ENCODE measurements at places on chromosomes 7 and 10. TPM values are rescaled to one million over a fixed set of nuclear protein-coding genes. Genes with fewer than 3 reads are reported as not detected.
A peak's percentile ranks its signal among the peaks of the same experiment; 100 is the strongest.

PMPCB gene
- 42.0 TPM for total RNA-seq

TMEM229A gene
- total RNA-seq: not detected

ZNF804B gene
- total RNA-seq: not detected

MSMB gene
- 0.64 TPM for total RNA-seq

NKX1-2 gene
- 0.16 TPM for total RNA-seq

RAB19 gene
- total RNA-seq: 0.20 TPM

LFNG gene
- total RNA-seq: 5.7 TPM

TWIST1 gene
- total RNA-seq: 0.64 TPM

OR2A12 gene
- total RNA-seq: not detected

- no peak for ATAC-seq
Measured at GRCh38 chr7:151735186-151735850, 141.6 kb downstream of the PRKAG2 start.

GRCh38 chr7:27579565-27579964 lies 83.1 kb downstream of the HIBADH start:
- ATAC-seq: no peak

DNA sequence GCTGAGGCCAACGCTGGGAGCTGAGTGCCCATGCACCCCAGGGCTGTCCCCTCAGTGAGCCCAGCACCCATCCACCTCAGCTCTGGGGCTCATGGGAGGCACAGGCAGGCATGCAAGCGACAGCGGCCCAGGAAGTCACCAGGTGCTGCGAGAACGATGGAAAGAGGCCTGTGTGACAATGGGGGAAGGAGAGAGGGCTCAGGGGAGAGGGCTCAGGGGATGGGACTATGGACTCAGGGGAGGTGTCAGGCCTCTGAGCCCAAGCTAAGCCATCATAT lies 292.5 kb downstream of the WDR37 start:
- no peak for ATAC-seq

DNA sequence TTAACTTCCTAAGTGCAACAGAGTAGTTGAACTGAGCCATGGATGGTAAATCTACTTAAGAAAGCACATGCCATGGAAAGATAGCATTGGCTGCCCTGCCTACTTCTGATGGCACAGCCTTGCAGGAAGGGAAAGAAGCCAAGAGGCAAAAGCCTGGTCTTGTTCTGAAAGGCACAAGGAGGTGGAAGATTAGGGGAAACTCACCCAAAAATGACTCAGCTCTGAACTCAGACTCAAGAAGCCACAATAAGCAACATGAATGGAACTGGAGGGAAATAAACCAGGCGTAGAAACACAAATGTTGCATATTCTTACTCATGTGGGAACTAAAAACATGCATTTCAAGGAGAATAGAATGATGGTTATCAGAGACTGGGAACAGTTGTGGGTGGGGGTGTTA lies 20.8 kb upstream of the ALOX5 start:
- peak; percentile 89 for ATAC-seq

DNA sequence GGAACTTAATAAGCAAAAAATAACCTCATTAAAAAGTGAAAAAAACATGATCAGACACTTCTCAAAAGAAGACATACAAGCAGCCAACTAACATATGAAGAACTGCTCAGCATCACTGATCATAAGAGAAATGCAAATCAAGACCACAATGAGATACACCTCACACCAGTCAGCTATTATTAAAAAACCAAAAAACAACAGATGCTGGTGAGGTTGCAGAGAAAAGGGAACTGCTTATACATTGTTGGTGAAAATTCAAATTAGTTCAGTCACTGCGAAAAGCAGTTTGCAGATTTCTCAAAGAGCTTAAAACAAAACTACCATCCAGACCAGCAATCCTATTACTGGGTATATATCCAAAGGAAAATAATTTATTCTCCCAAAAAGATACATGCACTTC lies 513.3 kb downstream of the MDFIC start:
- no peak for ATAC-seq

DNA sequence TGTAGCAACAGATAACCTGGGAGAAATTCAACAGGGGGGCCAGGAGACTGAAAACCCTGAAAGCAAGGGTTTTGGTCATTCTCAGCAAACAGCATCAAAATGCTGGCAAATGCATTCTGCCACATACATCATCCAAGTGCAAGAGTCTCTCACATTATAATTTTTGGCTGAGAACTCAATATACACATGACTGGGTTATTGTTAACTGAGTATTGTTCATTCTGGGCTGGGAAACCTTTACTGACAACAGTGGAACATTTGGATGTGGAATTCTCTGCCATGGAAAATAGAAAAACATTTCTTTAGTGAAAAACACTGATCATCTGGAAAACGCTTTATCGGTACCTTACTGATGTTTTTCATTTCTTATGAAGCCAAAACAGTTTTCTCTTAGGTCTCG lies 73.1 kb upstream of the MET start:
- ATAC-seq: no peak

DNA sequence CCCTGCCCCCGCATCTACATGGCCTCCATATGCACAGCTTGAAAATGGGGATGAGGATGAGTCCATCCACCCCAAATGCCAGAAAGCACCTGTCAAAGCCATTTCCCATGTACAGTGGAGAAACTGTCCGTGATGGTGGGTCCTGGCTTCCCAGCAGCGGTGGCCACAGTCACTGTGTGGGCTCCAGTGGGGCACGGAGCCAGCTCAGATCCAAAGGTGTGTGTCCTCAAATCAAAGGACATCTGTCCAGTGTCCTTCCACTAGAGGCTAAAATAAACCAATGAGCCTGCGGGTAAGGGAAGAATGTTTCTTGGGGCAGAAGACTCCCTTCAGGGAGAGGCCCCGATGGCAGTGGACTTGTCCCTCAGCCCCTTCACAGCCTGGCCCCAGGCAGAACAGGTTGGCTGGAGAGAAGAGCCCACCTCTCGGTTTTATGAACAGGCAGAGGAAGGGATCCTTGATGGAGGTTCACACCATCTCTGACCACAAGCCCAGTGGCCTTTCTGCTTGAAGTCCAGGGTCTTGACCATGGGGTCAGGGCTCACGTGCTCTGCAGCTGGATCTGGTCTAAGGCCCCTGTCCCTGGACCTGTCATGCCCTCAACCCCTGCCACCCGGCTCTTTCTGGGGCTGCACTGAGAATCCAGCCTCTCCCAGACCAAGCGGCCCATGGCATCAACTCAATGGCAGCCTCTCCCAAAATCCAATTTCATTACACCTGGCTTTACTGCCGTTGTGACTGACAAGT lies 106.9 kb downstream of the TCERG1L start:
- no peak for ATAC-seq

- ATAC-seq: no peak
Measured at GRCh38 chr10:36711361-36711760, 414.0 kb upstream of the ANKRD30A start.

- ATAC-seq: no peak
Measured at GRCh38 chr7:106891548-106892410, 26.7 kb downstream of the PIK3CG start.

- ATAC-seq: peak; percentile 88
Measured at GRCh38 chr10:92222603-92223262, 68.1 kb downstream of the CPEB3 start.

- no peak for ATAC-seq
Measured at GRCh38 chr7:118312966-118313365, 88.5 kb downstream of the ANKRD7 start.

- ATAC-seq: no peak
Measured at GRCh38 chr7:3978839-3979238, 677.8 kb downstream of the SDK1 start.

DNA sequence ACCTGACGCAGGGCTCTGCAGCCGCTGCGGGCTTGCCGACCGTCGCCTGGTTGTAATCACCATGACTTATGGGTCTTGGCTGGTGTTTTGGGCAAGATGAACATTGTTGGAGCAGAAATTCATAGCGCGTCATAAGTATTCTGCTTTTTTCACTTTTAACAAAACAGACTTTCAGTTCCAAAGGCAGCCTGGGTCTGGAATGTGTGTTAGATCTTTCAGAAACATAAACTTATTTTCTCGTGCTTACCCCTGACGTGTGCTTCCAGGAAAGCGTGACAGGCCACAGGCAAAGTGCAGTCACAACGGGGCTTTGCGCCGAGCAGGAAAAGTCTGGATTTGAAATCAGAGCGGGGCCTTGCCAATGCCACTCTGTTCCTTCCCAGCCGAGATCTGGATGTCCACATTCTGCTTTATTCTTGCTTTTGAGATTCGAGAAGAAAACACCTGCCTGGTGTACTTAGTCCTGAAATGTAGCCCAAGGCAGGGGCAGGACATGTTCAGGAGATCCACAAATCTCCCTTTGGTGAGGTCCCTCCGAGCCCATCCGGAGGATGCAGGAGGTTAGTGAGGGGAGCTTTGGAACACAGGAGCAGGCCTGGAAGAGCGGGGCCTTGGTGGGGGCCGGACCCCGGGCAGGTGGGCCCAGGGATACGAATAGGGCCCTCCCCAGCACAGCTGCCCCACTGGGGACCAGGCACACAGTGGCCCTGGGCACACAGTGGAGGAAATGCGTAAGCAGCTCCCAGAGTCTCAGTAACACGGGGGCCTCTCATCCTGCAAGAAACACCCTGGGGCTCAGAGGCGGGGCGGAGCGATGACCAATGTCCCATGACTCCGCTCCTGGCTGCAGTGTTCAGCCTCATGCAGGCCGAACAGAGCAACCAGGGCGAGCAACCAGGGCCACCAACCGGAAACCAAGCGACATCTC lies 49.5 kb upstream of the EBF3 start:
- no peak for ATAC-seq

DNA sequence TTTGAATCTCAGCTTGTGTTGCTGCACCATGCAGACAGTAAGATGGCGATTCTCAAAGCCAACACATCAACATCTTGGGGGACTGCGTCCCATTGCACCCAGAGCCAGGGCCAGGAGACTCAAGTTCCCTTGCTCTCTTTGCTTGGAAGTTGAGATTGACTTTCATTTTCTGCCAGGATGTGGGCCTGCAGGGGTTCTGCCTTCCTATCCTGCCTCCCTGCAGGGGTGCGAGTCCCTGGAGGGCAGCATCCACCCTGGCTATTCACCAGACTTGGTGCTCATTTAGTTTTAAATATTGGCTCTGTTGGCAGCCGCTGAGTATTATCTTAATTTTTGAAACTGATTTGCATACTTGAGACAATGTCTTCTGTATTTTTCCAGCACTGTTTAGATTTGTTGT lies 451.5 kb downstream of the GLRX3 start:
- no peak for ATAC-seq

- peak; percentile 27 for ATAC-seq
Measured at GRCh38 chr7:134891696-134892678, 94.3 kb upstream of the AGBL3 start.

GRCh38 chr10:70528741-70529362 lies 50.3 kb downstream of the PALD1 start:
- ATAC-seq: peak; percentile 50

- ATAC-seq: no peak
Measured at GRCh38 chr10:58240531-58240930, 27.2 kb downstream of the IPMK start.

- ATAC-seq: no peak
Measured at GRCh38 chr7:105831302-105831620, 45.1 kb downstream of the ATXN7L1 start.

- no peak for ATAC-seq
Measured at GRCh38 chr7:108535744-108536143, 9.8 kb upstream of the PNPLA8 start.

DNA sequence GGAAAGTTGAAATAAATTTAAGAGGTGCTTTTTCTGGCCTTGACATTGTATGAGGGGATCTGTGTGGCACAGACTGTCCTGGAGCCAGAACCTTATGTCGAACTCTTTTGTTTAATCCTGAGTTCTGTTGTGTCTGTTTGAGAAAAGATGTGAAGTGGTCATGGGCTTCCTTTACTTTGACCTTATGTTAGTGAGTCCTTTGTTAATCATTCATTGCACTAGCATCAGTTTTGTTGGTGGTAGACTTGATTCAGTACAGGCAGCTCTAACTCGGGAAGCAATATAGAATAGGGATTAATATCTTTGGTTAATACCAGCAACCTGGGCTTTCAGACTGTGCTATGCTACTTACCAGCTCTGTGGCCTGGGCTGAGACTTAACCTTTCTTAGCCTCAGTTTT lies 123.9 kb upstream of the FZD1 start:
- no peak for ATAC-seq

GRCh38 chr7:44134943-44135628 lies 6.0 kb downstream of the MYL7 start:
- ATAC-seq: no peak

- peak; percentile 99 for ATAC-seq
Measured at GRCh38 chr10:32253276-32253675, 93.7 kb downstream of the EPC1 start.

GRCh38 chr10:49448924-49449323 lies 53.0 kb upstream of the DRGX start:
- no peak for ATAC-seq

DNA sequence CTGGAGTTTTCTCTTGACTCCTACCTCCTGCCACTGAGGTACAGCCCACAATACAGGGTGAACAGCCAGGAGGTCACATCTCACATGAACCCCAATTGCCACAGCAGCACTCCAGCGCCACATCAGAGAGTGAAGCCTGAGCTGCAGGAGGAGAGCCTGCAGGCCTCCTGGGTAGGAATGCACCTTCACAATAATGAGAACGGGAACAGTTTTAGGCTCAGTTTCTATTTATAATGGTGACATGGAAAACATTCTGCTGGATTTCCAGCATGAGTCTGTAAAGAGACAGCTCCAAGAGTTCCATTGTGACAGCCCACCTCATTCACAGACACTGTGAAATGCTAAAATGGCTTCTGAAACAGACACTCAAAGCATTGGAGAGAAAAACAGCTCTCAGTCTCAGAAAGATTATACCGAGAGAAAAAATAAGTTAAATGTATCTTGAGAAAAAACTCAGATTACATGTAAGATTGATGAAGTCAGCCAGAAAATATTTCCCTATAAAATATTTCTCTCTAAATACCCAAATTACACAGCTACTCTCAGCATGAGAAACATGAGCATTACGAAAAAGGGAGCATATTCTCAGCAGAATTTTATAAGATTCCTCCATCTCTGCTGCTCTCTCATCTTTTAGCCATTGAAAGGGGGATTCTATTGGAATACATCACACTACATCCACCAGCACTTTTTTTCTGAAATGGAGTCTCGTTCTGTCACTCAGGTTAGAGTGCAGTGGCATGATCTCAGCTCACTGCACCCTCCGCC lies 11.3 kb downstream of the ZNF680 start:
- ATAC-seq: no peak

DNA sequence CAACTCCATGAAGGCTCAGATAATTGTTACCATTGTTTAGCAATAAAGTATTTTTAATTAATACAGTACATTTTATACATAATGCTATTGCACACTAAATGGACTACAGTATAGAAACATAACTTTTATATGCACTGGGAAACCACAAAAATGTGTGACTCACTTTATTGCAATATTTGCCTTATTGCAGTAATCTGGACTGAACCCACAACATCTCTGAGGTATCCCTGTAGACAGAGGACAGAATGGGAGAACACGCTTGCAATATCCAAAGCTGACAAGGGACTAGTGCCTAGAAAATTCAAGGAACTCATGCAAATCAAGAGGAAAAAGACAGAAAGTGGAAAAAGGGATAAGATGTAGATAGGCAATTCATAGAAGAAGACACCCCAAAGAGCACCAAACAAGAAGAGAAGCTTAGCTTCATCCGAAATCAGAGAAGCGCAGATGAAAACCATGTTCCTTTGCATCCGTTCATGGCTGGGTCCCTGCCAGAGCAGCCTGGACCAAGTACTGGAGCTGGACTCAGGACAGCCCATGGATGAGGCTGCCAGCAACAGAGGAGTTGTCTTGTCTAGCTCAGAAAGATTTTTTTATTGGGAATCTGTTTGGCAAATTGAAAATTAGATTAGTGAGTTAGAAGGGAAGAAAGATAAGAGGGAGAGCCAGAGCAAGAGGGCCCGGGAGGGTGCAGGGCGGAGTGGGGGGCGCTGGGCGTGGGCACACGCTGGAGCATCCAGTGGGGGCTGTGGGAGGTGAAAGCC lies 16.0 kb upstream of the GALNTL5 start:
- peak; percentile 71 for ATAC-seq

All from esophagus mucosa (tissue), 1 donor.